Kidney tubule cell (primary cell): ENCODE measurements at places on chromosomes 11 and 22.

- no peak for DNase-seq
These were observed 401.0 kb downstream of the TBC1D22A start for GRCh38 chr22:47163481-47163855.

DNA sequence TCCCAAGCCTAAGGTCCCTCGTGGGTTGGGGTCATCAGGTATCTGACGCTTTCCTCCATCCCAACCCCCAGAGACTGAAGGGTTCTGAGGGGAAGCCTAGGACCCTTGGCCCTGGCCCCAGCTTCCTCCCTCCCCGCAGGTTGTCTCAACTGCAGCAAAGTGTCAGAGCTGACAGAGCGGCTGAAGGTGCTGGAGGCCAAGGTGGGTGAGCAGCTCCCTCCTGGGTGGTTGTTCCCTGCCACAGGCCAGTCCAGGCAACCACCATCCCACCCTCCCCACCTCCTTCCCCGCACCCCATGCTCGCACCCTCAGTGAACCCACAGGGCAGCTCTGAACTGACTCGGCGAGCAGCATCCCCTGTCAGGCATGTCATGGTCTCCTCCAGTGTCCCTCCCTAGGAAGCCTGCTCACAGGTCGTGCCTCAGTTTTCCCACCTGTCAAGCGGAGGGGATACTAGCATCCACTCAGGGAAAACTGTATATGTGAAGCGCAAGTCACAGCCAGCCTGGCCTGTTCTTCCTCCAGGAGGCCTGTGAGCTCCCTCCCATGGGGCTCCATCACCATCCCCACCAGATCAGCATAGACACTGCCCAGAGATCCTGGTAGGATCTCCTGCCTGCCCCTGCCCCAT is 20.8 kb downstream of the EMID1 start:
- DNase-seq = no peak

- DNase-seq = no peak
These were observed 31.9 kb upstream of the FAM181B start for GRCh38 chr11:82765466-82766034.

DNA sequence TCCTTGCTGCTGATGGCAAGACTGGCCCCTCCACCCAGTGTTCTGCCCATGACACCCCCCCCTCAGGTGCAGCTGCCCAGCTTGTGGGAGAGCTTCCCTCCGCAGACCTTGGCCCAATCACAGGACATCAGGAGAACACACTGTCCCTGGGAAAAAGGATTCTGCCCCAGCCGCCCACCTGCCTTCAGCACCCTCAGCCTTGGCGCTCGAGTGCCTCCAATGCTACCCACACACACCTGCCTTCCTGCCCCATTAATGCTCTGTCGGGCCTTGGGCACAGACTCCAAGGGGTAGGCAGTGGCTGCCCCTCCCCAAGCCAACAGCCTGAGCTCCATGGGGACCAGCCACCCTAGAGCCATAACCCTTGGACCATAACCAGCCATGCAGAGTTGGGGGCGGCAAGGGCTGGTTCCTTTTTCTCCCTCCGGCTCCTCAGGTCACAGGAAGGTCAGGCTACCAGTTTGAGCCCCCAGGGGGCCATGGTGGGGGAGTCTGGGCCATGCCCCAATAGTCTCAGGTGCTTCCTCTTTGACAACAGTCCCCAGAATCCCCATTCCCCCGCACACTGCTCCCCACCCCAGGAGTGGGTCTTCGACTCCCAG is 1.3 kb upstream of the ZNF70 start:
- no peak for DNase-seq

DNA sequence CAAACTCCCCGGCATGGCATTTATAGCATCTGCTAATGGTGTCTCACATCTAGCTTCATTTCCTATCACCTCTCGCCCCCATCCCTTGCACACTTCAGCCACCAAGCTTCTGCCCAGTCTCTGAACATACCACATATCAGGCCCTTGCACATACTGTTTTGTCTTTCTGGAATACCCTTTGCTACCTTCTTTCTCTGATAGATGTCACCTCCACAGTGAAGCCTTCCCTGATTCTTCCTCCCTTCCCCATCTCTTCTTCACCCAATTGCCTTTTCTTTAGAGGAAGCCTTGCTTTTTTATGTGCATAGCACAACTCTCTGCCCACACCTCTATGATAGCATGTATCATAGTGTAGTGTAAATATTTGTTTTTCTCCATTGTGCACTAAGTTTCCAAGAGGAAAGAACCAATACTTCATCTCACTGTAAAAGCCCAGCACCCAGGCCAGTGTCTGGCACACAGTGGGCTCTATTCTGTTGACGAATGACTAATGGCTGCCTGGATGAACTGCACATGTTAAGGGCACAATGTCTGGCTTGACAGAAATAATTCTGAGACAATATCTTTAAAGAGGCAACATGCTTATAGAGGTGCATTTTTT is 27.8 kb downstream of the P4HA3 start:
- peak; percentile 8 for DNase-seq

GRCh38 chr22:42056757-42057511 is 13.7 kb downstream of the NAGA start:
- DNase-seq = no peak

GRCh38 chr11:65448074-65448417 is 25.4 kb downstream of the NEAT1 start:
- DNase-seq = no peak

DNA sequence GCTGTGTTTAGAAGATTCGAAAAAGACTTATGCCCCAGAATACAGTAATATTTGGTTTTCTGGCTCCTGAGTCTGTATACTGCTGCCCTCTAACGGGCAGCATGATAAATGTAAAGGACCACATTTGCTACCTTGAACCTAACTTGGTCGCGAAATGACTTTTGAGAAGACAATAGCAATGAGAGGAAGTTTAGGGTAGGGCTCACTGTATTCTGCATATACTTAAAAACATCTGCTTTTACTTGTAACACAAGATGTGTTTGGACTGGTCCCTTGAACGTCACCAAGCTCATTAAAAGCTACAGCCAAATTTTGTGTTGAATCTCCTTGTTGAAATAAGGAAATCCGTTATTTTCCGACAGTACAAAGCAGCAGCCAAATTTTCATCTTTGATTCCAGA is 309.1 kb downstream of the SWAP70 start:
- DNase-seq = peak; percentile 50

GRCh38 chr11:35892166-35892565 is 51.7 kb upstream of the LDLRAD3 start:
- DNase-seq = no peak

GRCh38 chr22:20080445-20080775 is 369 bp downstream of the DGCR8 start:
- peak; percentile 65 for DNase-seq

DNA sequence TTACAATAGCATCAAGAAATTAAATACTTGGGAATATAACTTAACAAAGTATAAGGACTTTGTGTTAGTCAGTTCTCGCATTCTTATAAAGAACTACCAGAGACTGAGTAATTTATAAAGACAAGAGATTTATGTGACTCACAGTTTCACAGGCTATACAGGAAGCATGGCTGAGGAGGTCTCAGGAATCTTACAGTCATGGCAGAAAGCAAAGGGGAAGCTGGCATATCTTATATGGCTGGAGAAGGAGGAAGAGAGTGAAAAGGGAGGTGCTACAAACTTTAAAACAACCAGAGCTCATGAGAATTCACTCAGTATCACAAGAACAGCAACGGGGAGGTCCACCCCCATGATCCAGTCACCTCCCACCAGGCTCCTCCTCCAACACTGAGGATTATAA is 32.0 kb upstream of the CCDC134 start:
- DNase-seq = peak; percentile 98

- DNase-seq = peak; percentile 78
These were observed 13.5 kb upstream of the DTX4 start for GRCh38 chr11:59158206-59159068.

GRCh38 chr11:73267906-73268540 is 4.1 kb upstream of the P2RY6 start:
- DNase-seq = no peak

GRCh38 chr11:77525455-77526091 is 51.7 kb upstream of the PAK1 start:
- DNase-seq = no peak

DNA sequence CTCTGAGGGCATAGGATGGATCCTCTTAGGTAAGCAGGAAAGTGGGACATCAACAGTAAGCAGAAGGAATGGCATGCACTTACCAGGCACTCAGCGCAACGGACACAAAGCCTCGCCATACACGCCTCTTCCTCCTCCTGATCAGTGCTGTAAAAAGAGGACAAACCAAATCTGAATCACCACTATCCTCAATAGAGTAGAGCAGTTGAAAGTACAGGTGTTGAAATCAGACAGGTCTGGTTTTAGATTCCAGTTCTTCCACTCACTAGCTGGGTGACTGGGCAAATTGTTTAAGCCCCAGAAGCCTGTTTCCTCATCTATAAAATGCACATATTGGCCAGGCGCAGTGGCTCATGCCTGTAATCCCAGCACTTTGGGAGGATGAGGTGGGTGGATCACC is 8.6 kb upstream of the JAML start:
- no peak for DNase-seq

- peak; percentile 5 for DNase-seq
These were observed 37.6 kb downstream of the RAB30 start for GRCh38 chr11:83033972-83034672.

GRCh38 chr22:31102441-31103081 is 4.8 kb downstream of the SELENOM start:
- peak; percentile 59 for DNase-seq

DNA sequence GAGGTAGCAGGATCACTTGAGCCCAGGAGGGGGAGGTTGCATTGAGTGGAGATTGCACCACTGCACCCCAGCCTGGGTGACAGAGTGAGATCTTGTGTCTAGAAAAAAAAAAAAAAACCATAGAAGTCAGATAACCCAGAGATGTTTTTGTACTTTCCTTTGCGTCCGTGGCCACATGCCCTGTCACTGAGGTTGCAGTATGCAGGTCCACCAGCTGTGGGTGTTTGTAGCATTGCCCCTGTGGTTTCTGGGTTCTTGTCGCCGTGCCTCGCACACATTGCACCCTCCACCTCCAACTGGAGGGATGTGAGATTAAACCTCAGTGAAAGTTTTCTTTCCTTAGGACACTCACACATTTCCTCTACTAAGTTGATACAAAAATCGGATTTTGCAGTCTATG is 70.3 kb downstream of the TNRC6B start:
- DNase-seq = no peak

GRCh38 chr11:20881328-20882079 is 212.1 kb downstream of the NELL1 start:
- no peak for DNase-seq

GRCh38 chr22:35563211-35563610 is 22.6 kb downstream of the RASD2 start:
- no peak for DNase-seq

- DNase-seq = no peak
These were observed 14.2 kb downstream of the F2 start for GRCh38 chr11:46733234-46733633.
